Stimulated activated CD4-positive, alpha-beta T cell treated with anti-CD3 and anti-CD28 coated beads, Interleukin-12 subunit alpha, Interleukin-12 subunit beta, amount 100 ng/mL, for 48 hours (primary cell): ENCODE measurements at places on chromosomes 4 and X.

DNA sequence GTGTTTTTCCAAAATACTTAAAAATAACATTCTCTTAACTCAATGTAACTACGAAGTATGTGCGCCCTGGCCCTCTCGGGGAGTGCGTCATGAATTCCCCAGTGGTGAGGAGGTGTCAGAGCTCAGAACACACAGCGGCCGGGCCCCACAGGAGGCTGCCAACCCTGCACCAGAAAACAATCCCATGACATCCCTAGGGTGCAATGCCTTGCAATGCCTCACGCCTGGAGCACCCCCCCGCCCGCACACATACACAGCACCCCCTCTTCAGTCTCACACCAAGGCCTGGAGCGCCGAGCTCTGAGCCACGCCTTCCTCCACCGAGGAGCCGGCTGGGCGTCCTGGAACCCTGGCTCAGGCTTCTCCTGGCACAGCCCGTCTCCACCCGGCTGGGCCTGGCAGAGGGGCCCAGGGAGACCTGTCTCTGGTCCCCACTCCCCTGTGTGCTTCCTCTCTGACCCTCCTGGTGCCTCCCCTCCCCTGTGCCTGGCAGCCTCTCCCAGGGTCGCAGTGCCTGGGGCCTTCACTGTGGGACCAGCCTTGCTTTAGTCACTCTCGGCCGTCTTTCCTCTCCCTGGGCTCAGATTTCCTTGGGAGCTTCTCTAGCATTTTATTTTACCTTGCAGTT, 108.2 kb upstream of the ADRA2C start:
- no peak for DNase-seq

GRCh38 chr4:106671716-106672115, 303.1 kb upstream of the GIMD1 start:
- DNase-seq, result no peak

DNA sequence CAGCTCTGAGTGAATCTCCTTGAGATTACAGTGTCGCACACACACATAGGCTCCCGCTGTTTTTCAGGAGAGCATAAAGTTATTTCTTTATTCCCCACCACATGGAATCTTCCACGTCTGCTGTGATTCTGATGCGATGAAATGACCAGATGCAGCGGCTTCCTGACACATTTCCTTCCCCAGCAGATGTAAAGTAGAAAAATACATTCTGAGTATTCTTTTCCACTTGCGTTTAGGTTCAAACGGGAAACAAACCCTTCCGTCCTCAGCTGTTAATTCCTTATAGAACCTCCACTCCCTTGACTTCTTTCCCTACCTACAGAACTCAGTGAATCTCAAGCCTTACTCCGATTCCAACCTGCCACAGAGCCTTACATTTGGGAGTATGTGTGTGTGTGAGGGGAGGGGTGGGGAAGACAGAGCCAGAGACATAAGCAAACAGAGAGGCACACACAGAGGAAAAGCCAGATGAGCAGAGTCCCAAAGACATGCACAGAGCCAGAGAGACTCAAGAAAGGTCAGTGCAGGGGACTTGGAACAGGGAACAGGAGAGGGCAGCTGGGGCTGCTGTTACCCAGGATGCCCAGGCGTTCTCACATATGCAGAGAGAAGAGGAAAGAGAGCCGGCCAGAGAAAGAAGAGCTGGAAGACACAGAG, 47.3 kb downstream of the SETD7 start:
- DNase-seq, result no peak

DNA sequence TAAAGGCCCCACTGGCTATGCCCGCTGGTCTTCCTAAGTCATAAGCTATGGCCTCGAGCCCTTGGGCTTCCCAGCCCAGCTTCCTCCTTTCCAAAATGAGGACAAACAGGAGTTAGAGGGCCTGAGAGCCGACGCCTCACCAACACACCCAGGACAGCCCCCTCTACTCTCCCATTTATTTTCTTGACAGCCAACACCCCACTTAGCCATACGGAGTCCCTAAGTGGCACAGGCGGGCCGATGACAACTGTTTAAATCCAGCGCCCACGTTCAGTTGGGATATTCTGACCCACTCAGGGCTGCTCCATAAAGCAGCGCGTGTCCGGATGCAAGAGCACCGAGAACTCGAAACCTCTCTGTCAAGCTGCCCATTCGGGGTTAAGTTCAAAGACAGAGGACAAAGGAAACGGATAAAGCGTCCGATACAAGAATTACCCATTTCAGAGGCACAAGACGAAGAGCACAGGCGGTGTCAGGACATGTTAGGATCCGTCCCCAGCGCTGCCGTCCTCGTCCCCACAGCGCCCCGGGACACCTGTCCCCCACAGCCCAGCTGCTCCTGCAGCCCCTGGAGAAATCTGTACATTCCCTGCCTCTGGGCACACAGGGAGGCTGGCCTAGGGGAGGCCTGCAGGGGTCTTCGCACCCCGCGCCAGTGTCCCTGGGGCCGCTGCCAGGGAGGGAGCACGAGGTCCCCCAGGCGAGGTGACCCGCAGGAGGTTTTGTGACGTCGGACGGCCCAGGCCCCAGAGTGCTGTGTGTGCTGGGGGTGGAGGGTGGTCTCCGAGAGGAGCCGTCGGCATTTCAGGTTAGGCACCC, 1.2 kb downstream of the PRKX start:
- no peak for DNase-seq

DNA sequence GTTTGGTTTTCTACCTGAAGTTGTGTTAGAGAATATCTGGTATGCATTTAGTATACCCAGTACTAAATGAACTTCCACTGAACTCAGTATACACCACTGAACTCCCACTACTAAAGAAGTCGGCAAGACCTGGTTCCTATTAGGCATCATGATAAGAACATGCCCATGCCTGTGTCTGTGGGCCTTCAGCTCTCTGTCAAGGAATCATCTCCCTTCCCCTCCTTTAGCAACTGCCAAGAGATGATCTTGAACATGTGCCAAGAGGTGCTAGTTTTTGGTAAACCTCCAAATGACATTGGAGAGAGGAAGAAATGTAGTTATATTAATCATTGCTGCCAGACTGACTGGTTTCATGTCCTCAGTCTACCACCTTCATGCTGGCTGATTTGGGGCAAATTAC, 113.2 kb downstream of the ATP10D start:
- DNase-seq, result no peak

DNA sequence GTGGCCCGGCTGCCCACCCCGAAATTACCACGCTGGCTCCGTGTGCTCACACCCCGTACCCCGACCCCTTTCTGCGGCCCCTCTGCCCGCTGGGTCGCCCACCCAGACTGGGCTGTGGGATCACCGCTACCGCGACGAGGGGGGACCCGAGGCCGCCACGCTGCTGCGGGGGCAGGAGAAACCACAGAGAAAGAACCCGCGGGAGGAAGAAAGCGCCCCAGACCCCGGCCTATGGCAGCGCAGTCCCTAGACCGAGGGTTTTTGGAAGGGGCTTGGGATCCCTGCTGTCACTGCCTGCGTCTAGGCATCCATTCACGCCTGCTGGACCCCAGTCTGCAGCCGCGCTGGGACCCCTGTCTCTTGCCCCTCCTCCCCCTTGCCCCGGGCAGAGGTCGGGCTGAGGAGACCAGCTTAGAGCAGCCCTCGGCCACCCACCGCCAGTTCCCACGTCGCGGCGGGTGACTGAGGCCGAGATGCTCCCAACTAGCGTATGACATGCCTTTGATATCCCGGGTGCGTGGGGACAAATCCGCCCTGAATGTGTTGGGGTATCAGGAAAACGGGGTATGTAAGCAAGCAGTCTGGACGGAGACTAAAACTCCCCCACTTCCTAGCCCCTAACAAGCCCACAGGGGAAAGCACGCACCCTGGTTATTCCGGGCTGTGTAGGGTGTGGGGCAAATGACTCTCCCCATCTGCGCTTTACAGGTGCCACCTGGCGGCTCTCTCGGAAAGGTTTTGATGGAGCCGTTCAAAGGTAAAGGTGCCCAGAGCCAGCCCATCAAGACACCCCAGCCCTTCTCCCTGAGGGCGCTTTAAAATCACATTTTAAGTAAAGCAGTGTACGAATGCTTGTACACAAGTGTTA, 862 bp upstream of the INPP4B start:
- peak; percentile 59 for DNase-seq

DNA sequence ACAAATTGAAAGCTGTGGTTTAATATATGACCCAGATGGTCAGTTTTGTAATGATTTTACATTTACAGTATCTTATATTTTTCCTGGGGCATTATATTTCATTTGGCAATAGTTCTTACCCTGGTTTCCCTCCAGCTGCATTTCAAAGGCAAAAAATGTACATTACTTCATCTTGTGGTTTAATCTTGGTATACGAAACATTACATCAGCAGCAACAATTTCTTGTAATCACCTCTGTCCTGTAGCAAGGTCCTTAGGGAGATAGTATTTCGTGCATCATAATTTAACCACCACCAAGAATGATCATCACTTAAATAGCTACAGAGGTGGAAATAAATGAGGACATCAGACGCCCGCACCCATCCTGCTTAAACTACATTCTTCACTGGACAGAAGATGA, 48.8 kb downstream of the HS6ST2 start:
- no peak for DNase-seq

DNA sequence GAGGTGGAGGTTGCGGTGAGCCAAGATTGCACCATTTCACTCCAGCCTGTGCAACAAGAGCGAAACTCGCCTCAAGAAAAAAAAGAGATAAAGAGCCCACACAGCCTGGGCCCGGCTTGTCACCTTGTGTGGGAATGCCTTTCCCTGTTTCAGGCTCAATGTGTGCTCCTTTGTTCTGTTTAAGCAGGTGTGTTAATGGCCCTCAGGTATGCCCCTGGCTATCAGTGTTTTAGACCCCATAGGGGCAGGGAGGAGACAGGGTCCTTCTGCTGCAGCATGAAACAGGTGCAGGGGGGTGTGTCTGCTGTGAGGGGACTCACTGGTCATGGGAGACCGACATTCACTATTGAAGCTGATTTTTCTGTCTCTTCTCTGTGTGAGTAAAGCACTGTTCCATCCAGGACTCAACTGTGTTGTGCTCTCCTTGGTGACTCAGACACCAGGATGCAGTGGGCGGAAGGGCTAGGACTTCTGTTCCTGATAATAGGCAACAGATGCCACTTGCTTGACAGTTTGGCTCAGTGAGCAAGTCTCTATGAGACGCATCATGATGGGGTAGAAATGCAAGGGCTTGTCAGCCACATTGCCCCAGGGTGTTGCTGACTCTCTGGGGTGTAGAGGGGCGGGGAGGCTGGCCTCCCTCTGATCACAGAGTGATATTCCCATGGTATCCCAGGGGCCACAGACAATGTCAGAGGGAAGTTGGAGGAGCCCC, 15.6 kb upstream of the LAP3 start:
- DNase-seq, result no peak

- DNase-seq, result no peak
Observed at GRCh38 chrX:43655151-43656004, 721 bp upstream of the MAOA start.

DNA sequence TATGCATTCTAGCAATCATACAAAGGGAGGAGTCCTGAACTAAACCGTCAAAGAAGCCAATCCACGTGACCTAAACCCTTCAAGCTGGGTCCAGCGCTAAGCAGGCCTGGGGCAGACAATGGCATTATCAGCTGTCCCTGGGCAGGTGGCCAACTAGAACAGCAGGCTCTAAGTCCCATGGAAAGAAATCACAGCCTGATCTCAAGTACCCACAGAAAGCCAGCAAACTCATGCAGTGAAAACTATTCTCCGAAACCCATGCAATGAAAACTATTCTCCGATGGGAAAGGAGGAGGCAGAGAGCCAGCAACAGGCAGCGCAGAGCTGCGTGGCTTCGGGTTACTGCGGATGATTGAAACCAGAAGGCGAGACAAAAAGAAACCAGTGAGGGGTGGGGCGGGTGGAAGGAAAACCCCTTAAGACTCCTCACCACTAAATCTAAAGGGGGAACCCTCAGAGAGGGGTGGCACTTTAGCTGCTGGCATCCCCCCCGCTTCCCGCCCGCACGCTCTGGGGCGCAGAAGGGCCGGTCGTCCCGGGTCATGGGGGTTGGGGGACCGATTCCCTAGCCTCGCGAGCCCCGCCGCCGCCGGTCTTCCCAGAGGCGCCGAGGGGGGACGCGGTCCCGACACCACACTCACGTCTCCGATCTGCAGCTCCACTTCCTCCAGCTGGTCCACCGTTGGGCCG, 567 bp downstream of the C4orf46 start:
- DNase-seq, result peak; percentile 36

GRCh38 chr4:88734403-88734949, 36.8 kb upstream of the NAP1L5 start:
- DNase-seq, result no peak

- no peak for DNase-seq
Observed at GRCh38 chr4:2259541-2260343, 2.2 kb downstream of the MXD4 start.

- no peak for DNase-seq
Observed at GRCh38 chr4:158850800-158851644, 82.2 kb downstream of the FNIP2 start.

DNA sequence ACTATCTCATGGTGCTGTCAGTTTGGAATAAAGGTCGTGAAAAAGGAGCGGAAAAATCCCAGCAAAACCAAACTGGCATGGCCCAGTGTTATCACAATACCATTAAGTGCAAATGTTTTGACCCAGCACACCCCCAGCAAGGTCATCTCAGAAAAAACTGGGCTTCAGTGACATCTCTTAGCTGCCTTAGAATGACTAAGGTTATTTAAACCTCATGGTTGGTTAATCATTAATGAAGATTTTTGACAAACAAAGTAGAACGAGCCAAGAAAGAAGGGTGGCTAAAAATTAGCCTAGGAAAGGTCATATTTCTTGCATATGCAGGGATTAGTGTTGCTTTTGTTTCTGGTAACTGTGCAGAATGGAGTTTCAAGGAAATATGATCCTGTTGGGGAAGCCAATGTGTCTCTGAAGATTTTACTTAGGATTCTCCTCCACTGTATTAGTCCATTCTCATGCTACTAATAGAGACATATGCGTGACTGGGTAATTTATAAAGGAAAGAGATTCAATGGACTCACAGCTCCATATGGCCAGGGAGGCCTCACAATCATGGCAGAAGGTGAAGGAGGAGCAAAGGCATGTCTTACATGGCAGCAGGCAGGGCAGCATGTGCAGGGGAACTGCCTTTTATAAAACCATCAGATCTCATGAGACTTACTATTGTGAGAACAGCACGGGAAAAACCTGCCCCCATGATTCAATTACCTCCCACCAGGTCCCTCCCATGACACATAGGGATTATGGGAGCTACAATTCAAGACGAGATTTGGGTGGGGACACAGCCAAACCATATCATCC, 83.5 kb downstream of the CHRNA9 start:
- DNase-seq, result no peak

DNA sequence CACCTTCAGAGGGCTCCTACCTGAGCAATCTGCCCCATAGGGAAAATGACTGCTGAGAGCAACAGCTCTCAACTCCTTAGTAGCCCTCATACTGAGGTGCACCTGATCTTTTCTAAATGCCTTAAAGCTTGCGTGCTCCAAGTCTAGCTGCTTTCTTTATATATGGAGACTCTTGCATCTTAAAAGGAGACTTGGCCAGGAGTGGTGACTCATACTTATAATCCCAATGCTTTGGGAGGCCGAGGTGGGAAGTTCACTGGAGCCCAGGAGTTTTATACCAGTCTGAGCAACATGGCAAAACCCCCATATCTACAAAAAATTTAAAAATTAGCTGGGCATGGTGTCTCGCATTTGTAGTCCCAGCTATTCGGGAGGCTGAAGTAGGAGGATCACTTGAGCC, 78.1 kb upstream of the TRIM2 start:
- no peak for DNase-seq

- DNase-seq, result no peak
Observed at GRCh38 chr4:163592212-163592611, 97.7 kb downstream of the TMA16 start.

GRCh38 chrX:118221270-118221669, 104.7 kb upstream of the KLHL13 start:
- DNase-seq, result no peak

- no peak for DNase-seq
Observed at GRCh38 chrX:125407314-125407713, 87.6 kb downstream of the TEX13C start.

GRCh38 chr4:19063662-19064061, 1042.1 kb upstream of the LCORL start:
- no peak for DNase-seq
